Central memory CD4-positive, alpha-beta T cell (primary cell): ENCODE measurements at places on chromosomes 6 and 20.

DNA sequence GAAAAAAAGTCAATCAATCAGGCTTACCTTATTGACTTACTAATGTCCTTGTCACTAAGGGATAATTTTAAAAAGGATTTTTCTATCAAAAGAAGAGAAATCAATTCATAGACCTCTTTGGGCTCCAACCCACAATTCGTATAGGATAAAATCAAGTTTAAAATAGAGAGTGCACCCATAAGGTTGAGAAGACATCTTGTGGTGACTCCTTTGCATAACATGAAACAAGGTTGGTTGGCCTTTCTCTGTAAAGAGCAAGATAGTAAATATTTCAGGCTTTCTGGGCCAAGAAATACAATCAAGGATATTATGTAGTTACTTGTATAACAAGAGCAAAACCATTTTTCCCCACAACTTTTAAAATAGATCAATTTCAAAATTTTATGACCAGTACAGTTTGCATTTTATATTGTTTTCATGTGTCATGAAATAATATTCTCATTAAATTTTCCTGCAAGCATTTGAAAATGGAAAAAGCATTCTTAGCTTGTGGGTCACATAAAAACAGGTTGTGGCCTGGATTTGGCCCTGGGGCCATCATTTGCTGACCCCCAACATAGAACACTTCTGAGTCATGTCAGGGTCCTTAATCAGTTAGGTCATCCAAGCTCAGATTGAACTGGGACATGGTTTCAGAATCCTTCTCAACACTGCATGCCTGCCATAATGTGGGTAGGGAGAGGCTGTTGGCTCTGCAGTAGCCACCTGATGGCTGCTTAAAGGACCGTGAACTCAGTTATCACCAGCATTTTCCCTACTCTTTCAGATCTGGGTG, 76.7 kb downstream of the MYB start:
- DNase-seq = no peak

DNA sequence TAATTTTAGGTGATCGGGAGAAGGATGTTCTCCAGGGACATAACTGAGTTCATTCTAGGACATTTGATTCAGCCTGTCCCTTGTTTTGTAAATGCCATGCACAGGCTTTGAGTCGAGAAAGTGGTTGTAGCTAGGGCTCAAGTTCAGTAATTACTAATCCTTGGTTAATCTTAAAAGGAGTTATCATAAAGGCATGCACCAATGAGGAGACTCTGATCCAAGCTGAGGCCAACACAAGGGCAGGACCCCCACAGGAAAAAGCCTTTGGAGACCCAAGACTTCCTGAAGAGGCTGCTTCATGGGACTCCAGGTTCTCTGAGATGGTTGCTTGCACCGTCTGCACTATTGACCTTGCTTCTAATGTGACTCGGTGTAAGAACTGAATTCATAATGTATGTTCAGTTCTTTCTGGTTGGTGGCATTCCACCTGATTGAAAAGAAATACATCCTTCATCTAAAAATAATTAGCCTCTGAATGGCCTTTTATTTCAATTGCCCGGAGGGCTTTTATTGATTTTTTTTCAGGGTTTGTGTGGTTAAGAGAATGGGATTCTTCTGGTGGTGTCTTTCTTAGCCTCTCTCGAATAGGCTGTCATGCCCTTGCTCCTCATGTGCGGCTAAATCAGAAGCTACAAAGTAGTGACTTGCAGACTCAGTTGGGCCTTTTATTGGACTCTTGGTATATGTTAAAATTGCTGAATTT, 201.7 kb upstream of the PLCB4 start:
- no peak for DNase-seq

- DNase-seq = no peak
Observed at GRCh38 chr20:3082306-3082951, 2.1 kb downstream of the AVP start.

DNA sequence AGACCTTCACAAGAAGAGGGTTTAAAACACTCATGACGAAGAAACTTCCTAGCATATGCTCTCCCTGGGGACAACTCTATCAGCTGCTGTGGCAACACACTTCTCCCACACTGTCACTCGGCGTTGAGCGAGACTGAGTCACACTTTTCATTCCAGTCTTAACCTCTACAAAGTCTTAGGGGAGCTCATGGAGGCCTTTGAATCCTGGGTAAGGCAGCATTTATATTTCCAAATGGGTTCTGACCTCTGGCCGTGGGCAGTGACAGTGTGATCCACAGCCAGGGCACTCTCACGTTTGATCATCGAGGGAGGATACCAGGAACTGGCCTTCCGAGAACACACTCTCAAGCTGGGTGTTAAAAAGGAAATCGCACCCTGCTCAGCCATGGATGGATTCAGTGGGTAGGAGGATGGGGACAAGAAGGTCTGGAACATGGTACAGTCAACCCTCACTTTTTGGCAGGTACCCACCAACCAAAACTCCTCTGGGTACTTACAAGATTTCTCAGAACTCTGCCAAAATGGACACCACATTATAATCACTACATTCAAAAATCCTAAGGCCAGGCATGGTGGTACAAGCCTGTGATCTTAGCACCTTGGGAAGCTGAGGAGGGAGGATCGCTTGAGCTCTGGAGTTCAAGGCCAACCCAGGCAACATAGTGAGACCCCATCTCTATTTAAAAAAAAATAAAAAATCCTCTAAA, 19.6 kb downstream of the RRBP1 start:
- DNase-seq = no peak

GRCh38 chr6:46453741-46454316, 37.4 kb downstream of the RCAN2 start:
- no peak for DNase-seq

DNA sequence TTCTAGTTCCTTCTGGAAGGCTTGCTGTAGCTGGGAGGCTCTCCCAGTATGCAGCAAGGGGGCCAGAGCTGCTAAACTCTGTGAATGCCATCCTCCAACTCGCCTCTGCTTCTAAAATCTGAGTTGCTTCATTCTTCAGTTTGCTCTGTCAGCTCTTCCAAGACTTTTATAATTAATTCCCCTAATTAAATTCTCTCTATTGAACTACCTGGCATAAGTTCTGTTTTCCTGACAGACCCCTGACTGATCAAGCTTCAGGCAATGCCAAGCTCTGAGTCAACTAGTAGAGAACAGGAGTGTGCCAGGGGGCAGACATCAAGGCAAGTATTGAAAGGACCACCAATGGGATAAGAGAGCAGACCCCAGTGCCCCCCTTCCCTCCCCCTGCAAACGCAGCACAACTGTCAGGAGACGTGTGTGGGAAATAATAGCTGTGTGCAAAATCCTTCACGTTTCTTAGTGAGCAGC, 109.3 kb upstream of the TAB2 start:
- DNase-seq = no peak

DNA sequence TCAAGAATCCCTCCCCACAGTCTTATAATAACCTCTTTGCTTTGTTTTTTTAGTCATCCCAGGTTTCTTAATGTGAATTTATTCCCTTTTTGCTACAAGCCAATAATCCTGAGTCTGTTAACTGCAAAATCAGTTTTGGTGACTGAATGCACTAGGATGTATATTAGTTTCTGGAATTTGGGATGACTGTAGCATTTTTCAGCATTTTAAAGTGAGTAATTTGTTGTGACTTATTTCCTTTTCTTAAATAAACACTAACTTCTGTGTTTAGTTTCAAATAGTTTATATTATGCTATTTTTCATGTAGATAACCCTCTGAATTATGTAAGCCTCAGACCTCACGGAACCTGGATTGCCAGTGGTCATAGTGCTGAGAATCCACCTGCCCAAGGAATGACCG, 5.5 kb downstream of the CST1 start:
- no peak for DNase-seq

DNA sequence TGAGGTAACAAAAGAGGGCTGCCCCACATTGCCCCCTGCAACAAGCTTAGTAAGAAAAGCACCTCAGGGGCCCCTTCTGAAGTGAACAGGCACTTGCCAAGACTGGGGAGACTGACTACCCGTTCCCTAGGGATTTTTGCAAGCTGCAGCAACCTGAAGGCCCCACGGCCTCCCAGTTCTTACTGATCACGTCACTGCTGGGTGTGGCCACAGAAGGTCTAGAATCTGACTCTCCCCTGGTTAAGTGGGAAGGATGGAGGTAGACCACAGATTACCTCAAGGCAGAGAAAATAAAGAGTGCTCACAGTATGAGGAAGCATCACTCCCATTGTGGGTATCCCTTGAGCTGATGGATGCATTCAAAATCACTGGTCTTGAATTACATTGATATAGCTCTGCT, 201.5 kb upstream of the KCNQ5 start:
- DNase-seq = no peak

- DNase-seq = no peak
Observed at GRCh38 chr6:22737331-22737730, 168.0 kb downstream of the HDGFL1 start.

GRCh38 chr6:80733641-80734040, 627.2 kb downstream of the BCKDHB start:
- DNase-seq = no peak

- no peak for DNase-seq
Observed at GRCh38 chr6:38773338-38773737, 58.2 kb downstream of the DNAH8 start.

- DNase-seq = no peak
Observed at GRCh38 chr20:40081653-40082052, 607.4 kb downstream of the MAFB start.

DNA sequence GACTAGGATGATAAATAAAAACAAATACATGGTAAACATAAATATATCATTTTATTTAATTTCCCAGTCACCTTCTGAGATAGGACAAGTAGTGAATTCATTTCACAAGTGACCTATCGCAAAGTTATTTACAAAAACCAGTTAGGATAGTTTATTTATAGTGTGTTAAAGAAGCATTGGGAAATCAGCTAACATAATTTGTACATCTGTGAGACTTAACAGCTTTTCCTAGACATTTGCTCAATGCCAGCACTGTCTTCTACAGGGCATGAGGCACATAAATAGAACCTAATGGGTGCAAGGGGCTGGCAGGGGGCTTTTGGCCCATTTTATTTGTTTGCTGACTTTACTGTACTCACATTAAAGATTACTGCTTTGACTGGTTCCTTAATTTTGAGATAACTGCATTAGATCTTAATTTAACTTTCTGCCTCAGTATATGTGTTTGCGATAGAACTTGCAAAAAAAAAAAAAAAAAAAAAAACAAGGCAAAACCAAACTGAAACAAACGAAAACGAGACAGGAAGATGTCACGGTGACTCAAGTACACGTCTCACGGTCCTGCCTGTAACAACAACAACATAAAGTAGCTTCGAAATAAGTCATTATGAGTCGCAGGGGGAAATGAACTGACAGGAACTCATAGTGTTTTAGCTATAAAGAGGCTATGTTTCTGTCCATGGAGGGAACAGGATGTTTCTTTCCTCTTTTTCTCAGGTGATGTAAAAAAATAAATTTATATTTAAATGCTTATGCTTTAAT, 133.7 kb upstream of the GMDS start:
- no peak for DNase-seq

DNA sequence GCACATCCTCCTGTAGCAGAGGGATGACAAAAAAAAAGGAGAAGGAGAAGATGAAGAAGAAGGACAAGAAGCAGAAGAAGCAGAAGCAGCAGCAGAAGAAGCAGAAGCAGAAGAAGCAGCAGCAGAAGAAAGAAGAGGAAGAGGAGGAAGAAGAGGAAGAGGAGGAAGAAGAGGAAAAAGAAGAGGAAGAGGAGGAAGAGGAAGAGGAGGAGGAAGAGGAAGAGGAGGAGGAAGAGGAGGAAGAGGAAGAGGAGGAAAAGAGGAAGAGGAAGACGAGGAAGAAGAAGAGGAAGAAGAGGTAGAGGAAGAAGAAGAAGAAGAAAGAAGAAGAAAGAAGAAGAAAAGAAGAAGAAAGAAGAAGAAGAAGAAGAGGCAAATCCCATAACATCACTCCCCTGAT, 35.0 kb upstream of the AHI1 start:
- no peak for DNase-seq

- DNase-seq = no peak
Observed at GRCh38 chr20:37711001-37711400, 17.2 kb downstream of the CTNNBL1 start.

DNA sequence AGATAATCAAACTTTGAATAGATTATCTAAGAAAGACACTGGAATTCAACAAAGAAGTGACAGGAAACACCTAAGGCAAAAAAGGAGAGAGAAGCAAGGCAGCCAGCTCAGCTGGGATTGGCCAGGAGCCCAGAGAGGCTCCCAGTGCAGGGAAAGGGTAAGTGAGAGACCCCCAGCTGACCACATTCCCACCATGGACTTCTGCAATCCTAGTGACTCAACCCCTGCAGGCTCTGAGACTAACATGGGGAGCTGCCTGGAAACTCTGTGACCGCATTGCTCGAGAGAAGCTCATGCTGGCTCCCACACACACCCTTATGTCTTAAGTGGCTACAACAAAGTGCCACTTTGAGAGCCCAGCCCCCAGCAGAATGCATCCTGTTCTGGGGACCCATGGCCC, 215.1 kb downstream of the PACRG start:
- DNase-seq = no peak

DNA sequence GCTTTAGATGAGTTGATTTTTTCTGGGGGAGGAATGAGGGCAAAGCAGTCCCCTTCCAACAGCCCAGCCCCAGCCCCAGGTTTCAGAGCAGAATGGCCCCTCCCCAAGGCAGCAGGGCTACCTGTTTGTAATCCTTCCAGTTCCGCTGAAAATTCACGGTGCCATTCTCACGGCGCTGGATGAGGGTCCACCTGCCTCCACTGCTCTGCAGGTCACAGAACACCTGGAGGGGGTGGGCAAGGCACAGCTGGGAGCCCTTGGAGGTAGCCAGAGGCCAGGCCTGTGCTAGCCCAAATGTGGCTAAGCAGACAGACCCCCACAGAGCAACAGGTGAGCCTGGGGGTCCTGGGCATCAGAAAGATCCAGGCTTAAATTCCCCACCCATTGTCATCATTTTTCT, 36.5 kb downstream of the ANGPT4 start:
- no peak for DNase-seq

GRCh38 chr20:53087037-53087777, 115.0 kb downstream of the TSHZ2 start:
- no peak for DNase-seq
